ENCODE measurements at places on chromosomes 11 and 22.

DNA sequence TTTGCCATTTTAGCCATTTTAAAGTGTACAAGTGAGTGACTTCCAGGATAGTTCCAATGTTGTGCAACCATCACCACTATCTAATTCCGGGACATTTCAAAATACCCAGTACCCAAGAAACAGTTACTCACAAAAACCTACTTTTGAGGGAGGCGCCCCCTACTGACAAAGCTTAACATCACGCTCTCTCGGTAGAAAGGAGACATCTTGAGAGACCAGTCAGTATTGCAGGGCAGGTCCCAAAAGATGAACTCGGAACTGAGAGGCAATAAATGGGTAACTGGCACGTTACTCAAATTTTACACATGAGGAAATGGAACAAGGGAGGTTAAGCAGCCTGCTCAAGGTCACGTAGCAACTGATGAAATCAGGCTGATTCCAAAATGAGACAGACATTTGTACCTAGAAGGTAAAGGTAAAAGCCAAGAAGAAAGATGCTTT is 50.0 kb upstream of the POU2AF1 start:
- peak; percentile 54 for DNase-seq

- no peak for DNase-seq
Measured at GRCh38 chr22:26561756-26562417, 28.0 kb downstream of the TPST2 start.

DNA sequence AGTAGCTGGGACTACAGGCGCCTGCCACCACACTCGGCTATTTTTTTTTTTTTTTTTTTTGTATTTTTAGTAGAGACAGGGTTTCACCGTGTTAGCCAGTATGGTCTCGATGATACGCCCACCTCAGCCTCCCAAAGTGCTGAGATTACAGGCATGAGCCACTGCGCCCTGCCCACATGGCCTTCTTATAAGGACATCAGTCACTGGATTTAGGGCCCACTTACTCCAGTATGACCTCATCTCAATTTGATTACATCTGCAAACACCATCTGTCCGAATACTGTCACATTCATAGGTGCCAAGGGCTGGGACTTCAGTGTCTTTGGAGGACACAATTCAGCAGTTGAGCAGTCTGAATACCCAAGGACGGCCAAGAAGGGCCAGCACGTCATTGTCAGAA is 8.2 kb upstream of the PRR5 start:
- no peak for DNase-seq

DNA sequence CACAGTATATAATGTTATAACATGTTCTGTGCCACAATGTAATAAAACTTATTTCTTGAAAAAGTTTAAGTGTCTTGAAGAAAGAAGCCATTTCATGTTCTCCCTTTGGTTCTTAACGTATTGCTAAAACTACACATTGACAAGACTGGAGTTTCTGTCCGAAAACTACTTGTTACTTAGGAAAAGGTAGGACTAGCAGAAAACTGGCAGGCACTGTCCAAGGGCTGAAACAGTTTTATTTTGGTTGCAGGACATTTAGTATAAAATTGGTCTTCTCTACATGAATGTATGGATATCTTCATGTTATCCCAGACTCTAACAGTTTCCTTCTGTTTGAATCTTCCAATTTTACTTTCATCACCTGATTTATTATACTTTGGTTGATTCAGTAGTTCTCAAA is 1027.1 kb downstream of the LRRC4C start:
- DNase-seq: no peak

DNA sequence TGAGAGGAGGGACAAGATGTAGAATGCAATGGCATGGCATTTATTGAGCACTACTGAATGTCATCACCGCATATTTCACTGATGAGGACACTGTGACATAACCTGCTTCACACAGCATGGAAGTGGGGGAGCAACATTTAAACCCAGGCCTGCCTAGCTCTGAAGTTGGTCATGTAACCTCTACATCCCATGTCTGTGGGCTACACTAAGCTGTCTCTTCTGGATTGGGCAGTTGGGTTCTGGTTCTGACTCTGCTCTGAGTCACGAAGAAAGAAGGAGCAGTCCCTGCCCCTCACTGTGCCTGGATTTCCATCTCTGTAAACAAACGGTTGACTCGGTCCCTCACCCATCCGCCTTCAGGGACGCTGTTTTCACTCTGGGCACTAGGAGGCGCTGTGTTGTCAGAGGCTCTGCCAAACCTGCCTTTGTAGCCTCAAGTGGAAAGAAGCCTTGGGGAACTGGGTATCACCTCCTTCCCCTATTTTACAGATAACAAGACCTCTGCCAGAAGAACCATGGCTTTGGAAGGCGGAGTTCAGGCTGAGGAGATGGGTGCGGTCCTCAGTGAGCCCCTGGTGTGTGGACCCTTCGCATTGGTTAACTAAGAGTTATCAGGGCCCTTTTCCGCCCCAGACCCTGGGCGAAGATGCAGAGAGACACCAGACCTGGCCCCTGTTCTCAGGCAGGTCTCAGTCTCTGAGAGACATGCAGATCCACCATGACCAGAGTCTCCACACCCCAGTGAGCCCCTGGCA is 12.7 kb upstream of the ARHGEF17 start:
- peak; percentile 73 for DNase-seq

DNA sequence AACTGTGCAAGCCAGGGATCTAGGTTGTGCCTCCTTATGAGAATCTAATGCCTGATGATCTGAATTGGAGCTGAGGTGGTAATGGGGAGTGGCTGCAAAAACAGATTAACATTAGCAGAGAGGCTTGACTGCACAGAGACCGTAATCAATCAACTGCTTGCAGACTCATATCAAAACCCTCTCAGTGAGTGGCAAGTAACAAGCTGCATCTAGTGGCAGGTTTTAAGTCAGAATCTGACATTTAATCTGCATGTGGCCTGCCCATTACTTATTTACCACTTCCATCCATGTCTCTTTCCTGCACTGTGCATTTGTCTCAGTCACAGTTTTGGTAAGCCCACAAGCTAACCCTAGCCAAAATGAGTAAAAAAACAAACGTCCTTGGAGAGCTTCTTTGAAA is 11.2 kb downstream of the C11orf58 start:
- no peak for DNase-seq

DNA sequence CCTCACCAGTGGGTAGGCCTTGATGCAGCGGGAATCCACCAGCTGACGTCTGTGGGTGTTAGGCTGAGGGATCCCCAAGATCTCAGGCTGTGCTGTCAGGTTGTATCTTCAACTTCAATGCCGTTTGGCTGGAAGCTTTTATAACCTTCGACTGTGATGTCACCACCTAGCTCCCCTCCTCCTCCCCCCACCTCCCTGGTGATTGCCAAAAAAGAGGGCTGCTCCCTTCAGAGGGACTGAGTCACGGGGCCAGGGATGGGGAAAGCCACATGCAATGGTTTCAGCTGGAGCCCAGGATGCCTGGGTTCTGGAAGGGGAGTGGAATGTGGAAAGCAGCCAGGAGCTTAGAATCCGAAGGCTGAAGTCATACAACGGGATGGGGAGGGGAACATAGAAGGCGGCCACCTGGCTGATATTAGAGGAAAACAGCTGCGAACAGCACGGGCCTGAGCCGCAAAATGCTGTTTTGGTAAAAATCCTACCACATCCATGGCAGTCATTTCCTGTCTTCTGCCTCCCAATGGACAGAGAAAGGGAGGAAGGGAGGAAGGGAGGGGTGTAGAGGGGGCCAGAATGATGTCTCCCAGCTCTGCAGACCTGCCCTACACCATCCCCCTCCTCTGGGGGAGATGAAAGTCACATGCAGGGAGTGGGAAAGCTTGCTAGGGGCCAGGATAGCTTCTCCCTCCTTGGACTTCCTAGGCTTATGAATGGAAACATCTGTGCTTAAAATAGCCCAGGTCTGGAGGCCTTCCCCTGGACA is at the start of gene LRRN4CL:
LRRN4CL (minus strand) TSS at position 110 of the 763 bp plus-strand sequence. CDS start 1,022 bp downstream, outside the sequence.
- DNase-seq: no peak

DNA sequence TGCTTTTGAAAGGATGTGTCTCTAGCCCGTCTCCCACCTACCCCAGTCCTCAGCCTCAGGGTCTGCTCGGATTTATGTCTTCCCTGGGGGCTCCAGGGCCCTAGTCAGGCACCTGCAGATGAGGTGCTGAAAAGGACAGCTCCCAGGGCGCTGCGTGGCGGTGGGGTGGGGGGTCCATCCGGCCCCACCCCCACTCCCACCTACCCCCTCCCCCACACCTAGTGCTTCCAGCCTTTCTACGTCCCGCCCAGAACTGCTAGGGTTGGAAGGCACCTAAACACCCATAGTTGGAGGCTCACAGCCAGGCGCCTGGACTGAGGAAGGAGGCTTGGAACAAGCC is 1.4 kb upstream of the ROBO3 start:
- DNase-seq: no peak

GRCh38 chr11:118462178-118462577 is 25.9 kb downstream of the KMT2A start:
- no peak for DNase-seq

DNA sequence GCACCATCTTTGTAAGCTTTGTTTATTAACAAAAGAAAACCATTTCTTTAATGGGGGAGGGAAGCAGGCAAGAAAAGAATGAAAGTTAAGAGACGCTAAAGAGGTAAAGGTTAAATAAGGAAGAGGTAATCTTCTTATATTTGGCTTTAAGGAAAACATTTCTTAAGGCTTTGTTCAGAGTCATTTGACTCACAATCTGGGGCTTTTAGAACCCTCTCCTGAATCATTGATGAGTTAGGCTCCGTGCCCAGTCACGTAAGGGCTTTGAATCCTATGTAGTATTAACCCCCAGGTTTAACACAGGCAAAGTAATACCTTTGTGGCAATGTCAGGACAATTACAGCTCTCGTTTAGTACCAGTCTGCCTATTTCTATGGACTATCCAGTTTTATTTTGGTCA is 26.1 kb downstream of the MADD start:
- no peak for DNase-seq

- no peak for DNase-seq
Measured at GRCh38 chr22:42655693-42656092, 6.5 kb upstream of the CYB5R3 start.

DNA sequence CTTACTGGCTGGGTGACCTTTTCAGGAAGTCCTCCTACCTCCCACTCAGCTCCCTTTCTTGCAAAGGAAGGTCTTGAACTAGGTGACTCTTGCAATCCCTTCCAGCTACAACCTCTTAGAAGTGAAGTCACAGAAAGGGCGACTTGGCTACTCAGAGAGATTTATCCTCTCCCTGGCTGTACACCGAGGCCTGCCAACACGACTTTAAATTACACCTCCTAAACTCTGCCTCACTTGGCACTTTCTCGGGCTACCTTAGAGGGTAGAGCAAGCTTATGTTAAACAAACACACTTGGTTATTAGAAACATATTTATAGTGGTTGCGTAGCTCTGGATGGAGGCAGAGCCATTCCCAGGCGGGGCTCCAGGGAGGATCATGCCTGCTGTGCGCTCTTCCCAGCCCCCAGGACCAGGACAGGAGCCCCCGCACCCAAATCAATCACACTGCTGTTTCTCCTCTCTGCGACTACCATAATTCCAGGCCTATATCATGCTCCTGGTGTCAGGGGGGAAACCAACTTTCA is 358.4 kb downstream of the BUD13 start:
- DNase-seq: no peak

GRCh38 chr22:25843660-25844405 is 101.8 kb downstream of the MYO18B start:
- no peak for DNase-seq

DNA sequence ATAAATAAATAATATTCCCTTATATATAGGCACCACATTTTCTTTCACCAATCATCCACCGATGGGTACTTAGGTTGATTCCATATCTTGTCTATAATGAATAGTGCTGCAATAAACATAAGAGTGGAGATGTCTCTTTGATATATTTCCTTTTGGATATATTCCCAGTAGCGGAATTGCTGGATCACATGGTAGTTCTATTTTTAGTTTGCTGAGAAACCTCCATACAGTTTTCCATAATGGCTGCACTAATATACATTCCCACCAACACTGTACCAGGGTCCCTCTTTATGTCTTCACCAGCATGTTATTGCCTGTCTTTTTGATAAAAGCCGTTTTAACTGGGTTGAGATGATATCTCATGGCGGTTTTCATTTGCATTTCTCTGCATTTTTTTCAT is 23.6 kb downstream of the PAMR1 start:
- DNase-seq: no peak

GRCh38 chr11:67500831-67501715 is 4.1 kb downstream of the PITPNM1 start:
- peak; percentile 12 for DNase-seq

- no peak for DNase-seq
Measured at GRCh38 chr11:113271551-113272245, 42.7 kb upstream of the TTC12 start.

DNA sequence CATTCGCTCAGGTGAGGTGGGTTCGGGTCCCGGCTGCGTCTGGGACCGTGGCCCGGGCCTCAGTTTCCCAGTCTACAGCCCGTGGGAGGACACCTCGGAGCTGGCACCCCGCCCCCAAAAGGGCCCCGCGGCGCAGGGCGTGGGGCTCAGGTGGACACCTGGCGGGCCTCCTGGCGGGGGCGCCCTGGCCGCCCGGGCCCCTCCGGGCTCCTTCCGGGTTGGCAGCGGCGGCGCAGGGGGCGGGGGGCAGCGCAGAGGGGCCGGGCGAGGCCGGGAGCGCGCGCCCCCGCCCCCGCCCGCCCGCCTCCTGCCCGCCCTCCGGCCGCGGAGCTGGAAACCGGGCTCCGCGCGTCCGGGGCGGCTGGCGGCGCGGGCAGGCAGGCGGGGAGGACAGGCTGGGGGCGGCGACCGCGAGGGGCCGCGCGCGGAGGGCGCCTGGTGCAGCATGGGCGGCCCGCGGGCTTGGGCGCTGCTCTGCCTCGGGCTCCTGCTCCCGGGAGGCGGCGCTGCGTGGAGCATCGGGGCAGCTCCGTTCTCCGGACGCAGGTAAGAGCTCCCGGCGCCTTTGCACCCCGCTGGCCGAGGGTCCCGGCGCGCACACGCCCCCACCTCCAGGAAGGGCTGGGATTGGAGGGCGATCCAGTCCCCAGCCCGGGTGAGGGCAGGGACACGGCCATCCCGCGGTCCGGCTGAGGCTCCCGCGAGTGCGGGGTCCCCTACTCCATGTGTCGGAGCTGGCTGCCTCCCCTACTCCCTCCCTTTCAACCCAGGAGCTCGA is at the start of gene EMID1:
EMID1 (plus strand) TSS at position 303 of the 778 bp plus-strand sequence; CDS start at position 446, 143 bp downstream.
- DNase-seq: peak; percentile 29

- no peak for DNase-seq
Measured at GRCh38 chr11:17743808-17744119, 9.2 kb downstream of the KCNC1 start.

DNA sequence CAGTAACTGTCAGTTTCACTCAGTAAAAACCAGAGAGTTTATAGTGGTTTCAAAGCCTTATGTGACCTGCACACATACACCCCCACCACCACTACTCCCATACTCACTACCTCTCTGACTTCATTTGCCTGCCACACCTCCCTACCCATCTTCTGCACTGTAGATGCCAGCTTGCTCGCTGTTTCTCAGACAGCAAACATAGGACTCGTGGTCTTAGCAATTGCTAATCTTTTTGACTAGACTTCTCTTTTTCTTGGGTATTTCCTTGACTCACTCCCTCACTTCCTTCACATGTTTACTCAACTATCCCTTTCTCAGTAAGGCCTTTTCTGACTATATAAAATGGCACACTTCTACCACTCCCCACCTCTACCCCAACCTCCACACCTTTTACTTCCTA is 27.8 kb downstream of the CEP295 start:
- no peak for DNase-seq
